ENCODE measurements at places on chromosomes 4 and X.

DNA sequence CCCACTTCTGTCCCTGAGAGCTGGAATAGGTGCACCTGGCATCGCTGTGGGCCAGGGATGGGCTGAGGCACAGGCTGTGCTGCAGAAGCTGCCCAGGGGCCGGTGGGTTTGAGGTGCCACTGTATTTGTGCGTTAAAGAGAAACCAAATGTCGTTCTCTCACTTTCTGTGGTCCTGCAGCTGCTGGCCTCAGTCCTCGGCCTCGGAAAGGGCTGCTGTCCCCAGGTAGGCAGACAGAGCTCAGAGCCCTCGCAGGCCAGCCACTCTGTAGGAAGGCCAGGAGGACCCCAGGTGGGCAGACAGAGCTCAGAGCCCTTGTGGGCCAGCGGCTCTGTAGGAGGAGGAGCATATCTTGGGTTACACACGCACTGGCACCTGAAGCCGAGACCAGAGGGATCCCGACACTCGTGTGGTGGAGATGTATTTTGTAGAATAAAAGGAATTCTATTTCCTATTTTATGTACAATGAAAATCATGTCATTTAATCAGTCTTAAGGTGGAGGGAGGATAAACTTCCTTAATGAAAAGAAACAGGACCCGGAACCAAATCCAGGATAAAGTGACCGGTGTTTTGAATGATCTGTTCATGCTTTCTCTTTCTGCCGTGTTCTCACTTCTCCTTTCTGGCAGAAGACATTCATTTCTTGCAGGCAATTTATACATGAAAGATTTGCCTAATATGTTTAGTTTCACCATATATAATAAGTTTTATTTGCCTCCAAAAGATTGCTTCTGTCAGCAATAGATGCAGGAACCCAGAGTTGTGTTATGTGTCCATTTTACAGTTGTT is 54.4 kb upstream of the HGFAC start:
- DNase-seq, result no peak

DNA sequence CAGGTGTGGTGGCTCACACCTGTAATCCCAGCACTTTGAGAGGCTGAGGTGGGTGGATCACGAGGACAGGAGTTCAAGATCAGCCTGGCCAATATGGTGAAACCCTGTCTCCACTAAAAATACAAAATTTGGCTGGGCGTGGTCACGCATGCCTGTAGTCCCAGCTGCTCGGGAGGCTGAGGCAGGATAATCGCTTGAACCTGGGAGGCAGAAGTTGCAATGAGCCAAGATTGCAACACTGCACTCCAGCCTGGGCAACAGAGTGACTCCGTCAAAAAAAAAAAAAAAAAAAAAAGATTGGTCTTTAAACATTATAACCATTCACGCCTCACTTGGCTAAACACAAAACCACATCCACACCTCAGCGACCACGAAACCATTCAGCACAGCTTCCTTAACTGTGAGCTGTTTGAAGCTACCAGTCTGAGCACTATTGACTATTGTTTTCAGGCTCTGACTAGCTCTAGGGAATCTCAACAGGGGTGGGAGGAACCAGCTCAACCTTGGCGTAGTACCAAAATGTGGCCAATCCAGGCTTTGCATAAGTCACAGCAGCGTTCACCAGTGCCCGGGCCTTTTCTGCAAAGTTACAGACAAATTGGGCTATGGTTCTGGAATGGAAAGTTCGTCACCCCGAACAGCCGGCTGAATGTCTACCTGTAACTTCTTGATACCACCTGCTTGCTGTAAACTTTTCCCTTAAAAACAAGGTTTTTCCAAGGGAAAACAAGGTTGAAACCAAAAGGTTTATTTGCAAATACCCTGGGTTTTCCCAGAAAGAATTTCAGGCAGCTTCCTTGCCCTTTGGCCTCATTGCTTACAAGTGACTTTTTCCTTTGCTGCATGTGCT is 73.6 kb upstream of the DHX15 start:
- peak; percentile 6 for DNase-seq

DNA sequence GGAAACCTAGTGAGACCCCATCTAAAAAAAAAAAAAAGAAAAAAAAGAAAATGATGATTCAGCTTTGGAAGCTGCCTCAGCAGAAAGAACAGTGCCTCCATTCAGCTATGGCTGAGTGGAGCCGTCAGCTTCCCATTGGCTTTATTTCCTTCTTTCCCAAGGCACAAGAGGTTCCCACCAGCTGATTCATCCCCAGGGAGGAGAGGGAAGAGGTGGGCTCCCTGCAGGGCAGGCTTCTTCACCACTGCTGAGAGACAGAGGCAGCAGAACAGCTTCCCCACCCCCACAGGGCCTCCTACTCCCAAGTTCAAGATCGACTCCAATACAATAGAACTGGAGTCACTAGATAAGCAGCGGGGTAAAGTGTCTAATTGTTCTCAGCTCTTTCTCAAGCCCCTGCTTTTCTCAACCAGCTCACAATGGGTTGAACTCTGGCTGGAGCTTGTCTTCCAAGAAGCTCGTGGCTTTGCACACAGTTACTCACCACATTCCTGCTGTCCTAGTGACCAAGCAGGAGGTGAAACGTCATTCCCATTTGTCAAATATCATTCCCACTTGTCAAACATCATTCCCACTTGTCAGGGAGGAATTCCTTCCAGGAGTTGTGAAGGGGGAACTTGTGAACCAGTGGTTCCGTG is 47.8 kb downstream of the FHDC1 start:
- DNase-seq, result no peak

DNA sequence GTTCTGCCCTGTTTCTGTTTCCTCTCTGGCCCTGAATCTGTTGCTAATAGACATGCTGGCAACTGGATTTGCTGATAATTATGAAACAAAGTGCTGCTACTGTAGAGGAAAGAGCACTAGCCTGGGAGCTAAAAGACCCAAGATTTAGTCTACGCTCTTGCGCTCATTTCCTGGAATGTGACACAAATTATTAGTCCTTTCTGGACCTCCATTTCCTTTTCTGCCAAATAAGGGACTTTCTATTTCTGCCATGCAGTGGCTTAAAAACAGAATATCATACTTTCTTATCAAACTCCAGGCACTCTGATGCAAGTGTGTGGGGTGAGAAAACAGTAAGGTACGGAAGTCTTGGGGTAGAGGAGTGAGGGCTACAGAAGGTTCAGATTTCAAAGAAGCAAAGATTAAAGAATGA is 48.3 kb upstream of the GPR174 start:
- peak; percentile 14 for DNase-seq

GRCh38 chr4:159552979-159553768 is 450.3 kb downstream of the RAPGEF2 start:
- DNase-seq, result no peak

DNA sequence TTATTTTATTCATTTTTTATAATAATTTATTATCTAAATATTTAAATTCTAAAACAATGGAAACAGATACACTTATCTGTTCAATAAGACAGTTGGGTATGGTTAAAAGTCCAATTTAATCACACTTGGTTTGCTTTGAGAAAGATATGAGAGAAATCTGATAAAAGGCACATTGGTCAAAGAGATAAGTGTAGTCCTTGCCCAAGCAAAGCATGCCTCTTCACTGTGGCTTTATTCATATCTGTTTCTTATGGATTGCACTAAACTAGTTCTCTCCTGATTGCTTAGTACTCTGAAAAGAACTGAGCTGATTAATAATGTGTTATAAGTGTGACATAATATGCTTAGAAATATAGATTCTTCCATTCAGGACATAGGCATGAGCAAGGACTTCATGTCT is 39.8 kb downstream of the CXCL1 start:
- no peak for DNase-seq

GRCh38 chrX:38293741-38294140 is 33.6 kb downstream of the RPGR start:
- DNase-seq, result no peak

GRCh38 chr4:155742310-155743015 is 16.4 kb upstream of the GUCY1B1 start:
- no peak for DNase-seq

GRCh38 chr4:4603592-4603991 is 61.7 kb upstream of the STX18 start:
- DNase-seq, result no peak

DNA sequence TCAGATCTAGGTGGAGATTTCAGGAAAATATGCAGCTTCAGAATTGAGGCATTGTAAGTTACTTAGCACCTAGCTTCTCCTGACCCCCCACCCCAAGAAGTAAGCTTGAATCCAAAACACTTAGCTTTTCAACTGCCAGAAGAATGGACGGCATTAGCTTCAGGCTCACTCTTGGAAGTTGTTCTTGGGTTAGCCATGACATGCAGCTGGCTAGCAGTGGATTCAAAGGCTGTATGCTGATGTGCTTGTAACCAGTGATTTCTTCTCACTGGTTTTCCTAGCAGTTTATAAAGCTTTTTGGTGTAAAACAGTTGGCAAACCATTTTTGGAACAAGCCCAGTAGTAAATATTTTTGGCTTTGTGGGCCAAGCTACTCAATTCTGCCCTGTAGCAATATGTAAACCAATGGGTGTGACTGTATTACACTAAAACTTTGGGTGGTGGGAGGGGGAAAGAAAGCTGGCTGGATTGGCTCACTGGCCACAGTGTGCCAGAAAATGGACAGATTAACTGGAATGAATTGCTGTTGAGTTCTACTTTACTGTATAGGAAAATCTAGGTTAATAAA is 85.6 kb downstream of the SHROOM2 start:
- DNase-seq, result no peak

DNA sequence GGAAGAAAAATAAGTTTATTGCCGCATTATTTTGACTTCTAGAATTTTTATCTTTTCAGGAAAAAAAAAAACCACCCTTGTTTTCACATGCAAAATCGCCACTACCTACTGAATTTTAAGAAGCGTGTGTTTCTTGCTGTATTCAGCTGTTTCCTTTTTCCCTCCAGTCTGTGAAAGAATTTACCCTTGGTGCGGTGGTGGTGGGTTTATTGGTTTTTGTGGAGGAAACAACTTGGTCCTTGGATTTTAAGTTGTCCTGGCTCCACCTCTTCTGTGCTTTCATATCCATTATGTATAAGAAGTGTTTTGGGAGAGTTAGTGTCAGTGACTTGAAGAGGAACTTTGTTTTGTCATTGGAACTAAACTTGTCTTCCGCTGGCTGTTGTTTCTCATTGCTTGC is 8.1 kb downstream of the RAPGEF2 start:
- no peak for DNase-seq

GRCh38 chr4:75544870-75545269 is 11.0 kb upstream of the ODAPH start:
- DNase-seq, result no peak

DNA sequence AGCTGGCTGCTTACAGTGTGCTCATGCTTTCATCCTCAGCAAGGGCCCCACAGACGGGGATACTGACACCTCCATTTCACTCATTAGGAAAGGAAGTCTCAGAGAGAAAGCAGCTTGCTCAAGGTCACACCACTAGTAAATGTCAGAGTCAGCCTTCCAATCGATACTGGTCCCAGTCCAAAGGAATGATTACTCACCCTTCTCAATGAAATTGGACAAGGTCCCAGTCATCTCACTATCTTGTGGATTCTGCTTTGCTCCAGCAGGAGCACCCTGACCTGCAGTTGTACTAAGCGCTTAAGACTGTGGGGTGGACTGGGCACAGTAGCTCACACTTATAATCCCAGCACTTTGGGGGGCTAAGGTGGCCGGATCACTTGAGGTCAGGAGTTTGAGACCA is 132.2 kb upstream of the SLC34A2 start:
- DNase-seq, result no peak

Data from T-helper 2 cell treated with Interferon-gamma antibody and Interleukin-4, amounts not matched to agents 5 μg/mL and 100 μg/mL, for 36 hours (primary cell).